ENCODE measurements at places on chromosomes 12 and 14.
A peak's percentile ranks its signal among the peaks of the same experiment; 100 is the strongest.

- no peak for DNase-seq
Measured at GRCh38 chr14:100484531-100485267, 102.5 kb downstream of the BEGAIN start.

- DNase-seq = no peak
Measured at GRCh38 chr14:103198131-103199105, 75.2 kb downstream of the TNFAIP2 start.

- peak; percentile 40 for DNase-seq
Measured at GRCh38 chr14:101839236-101839635, 77.7 kb downstream of the PPP2R5C start.

DNA sequence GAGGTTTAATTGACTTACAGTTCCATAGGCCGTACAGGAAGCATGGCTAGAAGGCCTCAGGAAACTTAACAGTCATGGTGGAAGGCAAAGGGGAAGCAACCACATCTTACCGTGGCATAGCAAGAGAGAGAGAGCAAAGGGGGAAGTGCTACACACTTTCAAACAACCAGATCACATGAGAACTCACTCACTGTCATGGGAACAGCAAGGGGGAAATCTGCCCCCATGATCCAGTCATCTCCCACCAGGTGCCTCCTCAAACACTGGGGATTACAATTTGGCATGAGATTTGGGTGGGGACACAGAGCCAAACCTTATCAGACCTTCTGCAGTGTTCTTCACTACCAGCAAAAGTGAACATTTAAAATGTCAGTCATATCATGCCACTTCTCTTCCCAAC is 58.9 kb downstream of the USP15 start:
- no peak for DNase-seq

DNA sequence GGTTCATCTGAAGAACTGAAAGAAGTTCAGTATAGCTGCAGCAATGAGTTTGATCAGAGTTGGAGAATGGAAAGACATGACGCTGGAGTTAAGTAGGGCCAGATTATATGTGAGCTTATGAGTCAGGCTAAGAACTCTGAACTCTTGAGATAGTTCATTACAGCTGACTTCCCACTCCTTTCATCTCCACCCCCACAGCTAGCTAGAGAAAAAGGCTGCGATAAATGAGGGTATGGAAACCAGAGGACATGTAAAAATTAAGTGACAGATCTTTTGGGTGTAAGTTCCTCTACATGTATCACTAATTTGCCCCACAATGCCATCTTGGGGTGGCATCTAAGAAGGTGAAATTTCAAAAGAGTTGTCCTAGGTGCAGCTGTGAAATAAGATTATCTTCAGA is 28.6 kb downstream of the PYM1 start:
- DNase-seq = peak; percentile 59

DNA sequence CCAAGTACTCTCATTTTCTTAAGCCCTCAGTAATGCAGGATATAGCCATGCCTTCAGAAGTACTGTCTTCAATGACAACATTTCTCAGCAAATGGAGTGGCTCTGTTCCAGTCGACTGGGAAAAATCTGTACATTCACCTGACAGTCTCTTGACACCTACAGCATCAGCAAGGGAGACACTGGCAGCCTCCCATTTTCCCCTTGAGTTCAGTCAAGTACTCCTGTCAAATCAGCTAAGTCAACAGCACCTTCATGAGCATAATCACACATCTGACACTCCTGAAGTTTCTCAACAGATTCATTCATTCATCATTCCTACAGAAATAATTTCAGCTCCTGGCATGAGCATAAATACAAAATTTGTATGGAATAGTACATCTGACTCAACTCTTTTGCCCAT is 46.1 kb downstream of the INTS13 start:
- no peak for DNase-seq

DNA sequence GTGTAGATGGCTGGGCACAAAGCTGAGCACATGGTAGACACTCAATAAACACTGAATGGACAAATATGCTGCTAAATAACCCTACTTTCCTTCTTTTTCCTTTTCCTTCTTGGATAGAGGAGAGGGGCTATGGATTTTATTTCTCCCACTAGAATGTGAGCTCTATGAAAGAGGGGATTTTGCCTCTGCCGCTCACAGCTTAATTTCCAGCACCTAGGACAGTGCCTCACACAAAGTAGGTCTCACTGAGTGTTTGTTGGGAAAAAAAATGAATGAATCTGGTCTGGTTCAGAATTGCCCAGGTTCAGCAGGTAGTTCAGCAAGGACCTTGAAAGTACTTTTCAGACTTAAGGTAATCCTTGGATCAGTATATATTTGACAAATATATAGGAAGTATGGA is 65.5 kb downstream of the WSCD2 start:
- DNase-seq = no peak

DNA sequence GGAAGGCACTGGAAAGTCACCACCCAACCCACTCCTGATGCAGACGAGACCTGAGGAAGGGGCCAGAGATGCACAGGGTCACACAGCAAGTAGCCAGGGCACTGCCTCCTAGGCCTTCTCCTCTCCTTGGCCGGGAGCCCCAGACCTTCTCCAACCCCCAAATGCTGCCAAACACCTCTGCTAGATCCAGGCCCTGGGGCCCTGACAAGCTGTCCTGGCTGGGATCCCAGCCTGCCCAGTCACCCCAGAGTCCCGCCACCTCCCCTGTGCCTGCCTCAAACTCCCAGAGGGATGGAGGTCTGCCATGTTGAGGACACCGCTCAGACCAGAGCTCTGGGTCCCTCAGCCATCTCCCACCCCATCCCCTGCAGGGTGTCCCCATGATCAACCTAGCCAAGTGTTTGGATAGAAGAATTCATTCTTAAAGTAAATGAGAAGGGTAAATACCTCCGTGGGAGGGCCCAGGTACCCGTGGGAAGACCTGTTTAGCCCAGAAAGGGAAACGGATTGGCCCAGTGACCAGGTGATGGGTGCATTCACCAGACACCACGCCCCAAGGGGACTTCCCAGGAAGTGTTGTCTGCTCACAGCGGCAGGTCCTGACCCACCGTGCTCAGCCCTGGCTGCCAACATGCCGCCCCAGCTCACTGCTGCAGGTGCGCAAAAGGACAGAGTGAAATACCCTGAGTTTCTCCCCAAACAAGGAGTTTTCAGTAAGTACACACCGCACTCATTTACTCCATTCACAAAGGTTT is 4.6 kb upstream of the DIO3 start:
- no peak for DNase-seq

- DNase-seq = peak; percentile 48
Measured at GRCh38 chr14:21924479-21924878, 250.9 kb upstream of the OR4E1 start.

DNA sequence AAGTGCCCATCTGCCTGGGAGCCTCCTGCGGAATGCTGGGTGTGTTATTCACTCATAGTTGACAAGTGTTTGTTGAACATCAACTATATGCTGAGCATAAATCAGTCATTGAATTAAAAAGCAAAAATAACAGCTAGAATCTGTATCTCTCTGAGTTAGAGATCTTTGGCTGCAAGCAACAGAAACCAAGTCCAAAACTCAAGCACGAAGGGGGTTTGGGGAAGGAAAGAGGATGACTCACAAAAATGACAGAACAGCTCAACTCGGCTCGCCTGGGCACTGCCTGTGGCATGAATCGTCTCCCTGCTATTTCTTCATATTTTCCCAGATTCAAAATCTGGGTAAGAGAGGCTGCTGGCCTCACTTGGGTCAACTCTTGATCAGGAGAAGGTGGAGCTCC is 72.6 kb upstream of the NCOR2 start:
- DNase-seq = no peak

DNA sequence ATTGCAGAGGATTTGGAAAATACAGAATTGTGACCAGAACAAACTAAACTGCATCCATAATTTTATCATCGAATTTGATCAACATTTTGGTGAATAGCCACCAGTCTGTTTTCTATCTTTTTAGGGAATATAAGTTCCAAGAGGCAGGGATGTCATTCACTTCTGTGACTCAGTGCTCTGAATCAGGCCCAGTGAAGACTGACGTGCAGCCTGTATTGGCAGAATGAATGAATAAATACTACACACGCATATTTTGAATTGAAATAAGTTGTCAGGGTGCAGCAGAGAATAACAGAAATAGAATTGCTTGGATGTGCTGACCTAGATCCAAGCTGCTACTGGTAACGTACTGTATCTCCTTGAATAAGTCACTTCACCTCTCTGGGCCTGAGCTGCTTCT is 1.3 kb upstream of the EMP1 start:
- DNase-seq = no peak

DNA sequence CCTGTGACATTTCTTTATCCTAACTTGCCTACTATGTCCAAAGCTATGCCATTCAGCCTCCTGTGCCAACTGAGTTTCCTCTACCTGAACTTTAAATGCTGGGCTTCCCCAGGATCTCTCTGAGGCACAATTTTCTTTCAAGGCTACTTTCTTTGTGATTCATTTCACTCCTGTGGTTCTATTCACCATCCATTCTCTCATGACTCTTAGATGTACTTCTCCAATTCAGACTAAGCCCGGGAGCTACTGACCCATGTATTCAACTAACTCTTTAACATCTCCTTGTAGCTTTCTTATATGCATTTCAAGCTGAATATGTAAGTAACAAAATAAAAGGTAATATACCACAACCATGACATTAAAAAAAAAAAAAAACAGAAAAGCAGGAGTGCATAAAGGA is 738.9 kb upstream of the USP15 start:
- no peak for DNase-seq

GRCh38 chr12:94304566-94305061 is 155.1 kb downstream of the CEP83 start:
- no peak for DNase-seq

DNA sequence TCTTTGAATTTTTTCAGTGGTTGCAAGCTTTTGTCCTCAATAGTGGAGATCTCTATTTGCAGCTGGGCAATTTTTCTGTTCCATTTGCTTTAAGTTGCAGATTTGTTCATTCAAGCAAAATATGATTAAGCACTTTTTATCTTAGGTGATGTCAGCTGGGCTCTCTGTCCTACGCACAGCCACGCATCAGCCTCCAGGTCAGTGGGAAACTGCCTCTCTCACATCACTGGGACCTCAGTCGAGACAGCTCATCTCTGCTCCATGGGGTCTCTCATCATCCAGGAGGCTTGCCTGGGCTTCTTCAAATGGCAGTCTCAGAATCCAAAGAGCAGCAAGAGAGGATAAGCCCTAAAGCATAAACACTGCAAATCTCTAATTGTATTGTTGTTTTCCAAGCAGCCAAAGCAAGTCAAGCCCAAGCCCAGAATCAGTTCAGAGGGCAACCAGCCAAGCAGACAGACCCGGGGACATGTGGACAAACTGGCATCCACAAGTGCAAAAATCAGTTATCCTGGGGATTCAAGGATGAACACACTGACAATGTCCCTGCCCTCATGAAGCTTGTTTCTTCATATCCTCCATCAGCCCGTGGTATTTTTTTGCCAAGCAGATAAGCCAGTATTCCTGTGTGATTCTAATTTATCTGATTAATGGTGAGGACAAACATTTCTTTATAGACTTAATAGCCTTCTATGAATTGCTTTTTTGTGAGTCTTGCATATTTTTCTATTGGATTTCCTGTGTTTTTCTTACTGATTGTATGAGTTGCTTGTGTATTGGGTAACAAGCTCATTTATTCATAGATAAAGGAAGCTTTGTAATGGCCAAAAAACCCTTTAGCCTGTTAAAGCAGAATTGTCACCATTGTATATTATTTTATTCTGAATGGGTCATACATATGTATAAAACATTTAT is 262.5 kb downstream of the GXYLT1 start:
- no peak for DNase-seq

GRCh38 chr12:63809566-63809965 is 29.9 kb downstream of the RXYLT1 start:
- no peak for DNase-seq

GRCh38 chr12:112815589-112816321 is 24.2 kb downstream of the RPH3A start:
- no peak for DNase-seq

DNA sequence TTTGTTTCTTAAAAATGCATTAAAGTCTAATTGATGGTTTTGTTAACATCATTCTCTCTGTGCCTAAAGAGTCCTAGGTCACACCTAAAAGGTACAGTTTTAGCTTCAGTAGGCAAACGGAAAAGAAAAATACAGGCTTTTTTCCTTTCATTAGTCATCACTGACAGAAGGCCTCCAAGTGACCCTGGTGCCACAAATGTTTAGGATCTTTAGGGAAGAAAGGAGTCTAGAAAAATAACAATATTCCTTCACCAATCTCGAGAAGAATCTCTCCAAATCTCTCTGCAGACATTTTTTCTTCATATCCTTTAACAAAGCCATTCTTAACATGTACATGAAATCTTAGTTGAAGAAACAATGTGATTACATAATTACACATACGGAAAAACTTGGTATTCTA is 2.0 kb downstream of the DENND5B start:
- no peak for DNase-seq

GRCh38 chr12:130571089-130571488 is 145.0 kb downstream of the RIMBP2 start:
- DNase-seq = no peak

DNA sequence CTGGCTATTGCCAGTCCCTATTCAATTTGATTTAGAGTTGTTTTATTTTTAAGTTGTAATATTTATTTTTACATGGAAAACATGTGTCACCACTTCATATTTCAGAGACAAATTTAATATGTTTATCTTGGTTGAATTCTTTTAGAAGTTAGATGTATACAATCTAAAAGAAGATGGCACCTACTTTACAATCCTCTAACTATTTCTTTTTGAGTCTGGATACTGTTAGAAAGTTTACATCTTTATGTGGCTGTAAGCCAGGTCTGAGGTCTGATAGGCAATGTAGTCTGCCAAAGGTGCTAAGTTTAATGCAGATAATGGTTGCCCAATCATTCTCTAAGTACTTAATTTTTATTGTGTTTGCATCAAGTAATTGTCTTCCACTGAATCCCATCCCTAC is 7.2 kb upstream of the LMO3 start:
- no peak for DNase-seq

- no peak for DNase-seq
Measured at GRCh38 chr12:65631621-65632111, 192.6 kb upstream of the HMGA2 start.

DNA sequence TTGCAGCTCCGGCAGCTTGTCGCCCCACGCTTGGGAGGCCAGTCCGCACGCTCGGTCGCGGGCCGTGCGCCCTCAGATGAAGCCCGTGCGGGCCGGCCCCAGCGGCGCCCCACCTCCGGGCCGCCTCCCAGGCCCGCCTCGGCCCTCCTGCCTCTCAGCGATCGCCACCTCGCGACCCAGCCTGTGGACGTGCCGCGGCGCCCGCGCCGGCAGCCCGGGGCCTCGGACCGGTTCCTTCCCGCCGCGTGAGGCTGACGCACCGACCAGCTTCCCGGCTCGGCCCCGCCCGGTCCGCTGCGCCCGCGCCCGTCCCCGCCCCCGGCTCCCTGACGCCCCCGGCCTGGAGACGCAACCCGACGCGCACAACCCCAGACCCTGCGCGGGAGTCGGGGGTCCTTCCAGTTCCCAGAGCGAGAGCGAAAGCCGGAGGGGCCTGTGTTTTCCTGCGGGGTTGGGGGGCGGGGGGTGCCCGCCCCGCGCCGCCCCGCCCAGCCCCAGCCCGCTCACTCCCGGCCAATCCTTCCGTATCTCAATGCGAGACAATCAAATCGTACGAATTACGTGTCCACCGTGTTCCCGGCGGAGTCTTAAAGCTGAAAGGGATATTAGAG is at the start of gene ERO1A:
Gene ERO1A, minus strand, starts transcription at position 78 of the 611 bp plus-strand sequence. Its CDS starts 77 bp downstream, at position 1.
- DNase-seq = peak; percentile 66

- DNase-seq = no peak
Measured at GRCh38 chr12:51961834-51962233, 10.3 kb downstream of the ACVR1B start.

Measured in activated naive CD4-positive, alpha-beta T cell treated with anti-CD3 and anti-CD28 coated beads, Interleukin-2, amount 50 U/mL, for 16 hours (primary cell).